Fibroblast of skin of left quadriceps (primary cell): ENCODE measurements at places on chromosomes 3 and 15.

GRCh38 chr3:36393563-36393962 is 13.3 kb downstream of the STAC start:
- no peak for DNase-seq

DNA sequence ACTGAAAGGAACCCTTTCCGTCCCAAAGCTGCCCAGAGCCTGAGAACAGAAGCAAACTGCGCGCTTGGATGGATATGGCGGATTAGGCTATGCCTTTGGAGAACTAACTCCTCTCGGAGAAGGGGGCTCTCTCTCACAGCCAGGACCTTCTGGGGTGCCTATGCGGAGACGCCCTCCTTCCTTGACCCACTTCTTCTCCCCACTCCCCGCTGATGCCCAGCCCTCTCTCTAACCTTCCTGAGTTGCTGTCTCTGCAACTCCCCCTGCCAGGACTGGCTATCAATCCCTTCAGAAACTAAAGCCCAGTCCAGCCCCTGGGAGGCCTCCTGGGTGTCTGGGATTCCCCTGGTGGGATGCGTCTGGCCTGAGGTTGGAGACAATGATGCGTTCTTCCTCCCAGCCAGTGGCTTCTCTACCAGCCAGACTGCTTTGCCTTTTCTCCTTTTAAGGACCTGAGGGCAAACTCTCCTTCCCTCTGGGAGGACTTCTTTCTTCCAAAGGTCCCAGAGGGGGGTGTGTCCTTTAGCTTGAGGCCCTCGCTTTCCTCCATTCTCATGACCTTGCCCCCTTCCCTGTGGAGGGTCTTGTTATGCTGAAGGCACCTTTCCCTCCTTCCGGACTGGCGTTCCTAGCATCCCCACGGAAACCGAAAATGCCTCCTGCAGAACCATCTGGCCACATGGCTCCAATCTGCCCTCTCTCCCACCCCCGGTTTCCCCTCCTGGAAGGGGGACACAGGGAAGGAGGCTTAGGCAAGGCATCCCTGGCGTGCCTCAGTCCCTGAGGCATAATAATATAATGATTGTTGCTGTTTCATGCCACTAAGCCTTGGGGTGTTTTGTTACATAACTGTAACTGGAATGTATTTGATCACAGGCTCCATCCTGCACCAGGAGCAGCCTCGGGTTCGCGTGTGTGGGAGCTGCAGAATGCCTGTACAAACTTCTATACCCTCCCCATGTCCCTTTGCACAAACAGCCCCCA is 63.4 kb upstream of the C15orf39 start:
- no peak for DNase-seq

- no peak for DNase-seq
Measured at GRCh38 chr15:64949383-64950186, 37.9 kb downstream of the ANKDD1A start.

DNA sequence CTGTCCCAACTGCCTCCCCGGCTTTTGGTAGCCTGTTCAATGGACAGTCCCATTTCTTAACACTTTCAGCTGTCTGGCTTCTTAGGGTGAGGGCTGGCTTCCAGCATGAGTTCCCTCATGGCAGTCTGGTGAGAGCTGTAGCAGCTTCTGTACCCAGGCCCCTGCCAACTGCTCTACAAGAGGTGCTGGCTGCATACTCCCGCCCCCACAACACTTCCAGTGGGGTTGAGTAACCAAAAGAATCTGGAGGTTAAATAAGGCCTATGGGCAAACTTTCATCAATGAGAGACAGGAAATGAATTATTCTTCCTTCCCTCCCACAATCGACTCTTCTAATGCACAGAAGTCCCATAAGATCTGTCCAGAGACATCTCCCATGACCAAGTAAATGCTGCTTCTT is 145.0 kb downstream of the NEK10 start:
- DNase-seq = no peak

DNA sequence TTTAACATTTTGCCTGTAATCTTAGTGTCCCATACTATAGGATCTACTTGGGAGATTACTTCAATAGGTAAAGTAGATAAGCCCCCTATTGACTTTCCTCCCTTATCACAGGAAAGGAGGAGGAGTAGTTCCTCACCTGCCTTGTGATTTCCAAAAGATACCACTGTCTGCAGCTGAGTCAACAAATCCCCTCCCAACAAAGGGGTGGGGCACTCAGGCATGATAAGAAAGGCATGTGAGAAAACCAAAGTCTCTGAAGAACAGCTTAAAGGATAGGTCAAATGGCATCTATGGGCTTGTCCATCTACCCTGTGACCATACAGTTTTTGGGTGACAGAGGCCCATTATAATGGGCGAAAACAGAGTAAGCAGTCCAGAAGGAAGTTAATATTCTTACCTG is 71.3 kb upstream of the WNT7A start:
- DNase-seq = no peak

- DNase-seq = no peak
Measured at GRCh38 chr3:123281406-123281805, 79.7 kb downstream of the SEC22A start.

DNA sequence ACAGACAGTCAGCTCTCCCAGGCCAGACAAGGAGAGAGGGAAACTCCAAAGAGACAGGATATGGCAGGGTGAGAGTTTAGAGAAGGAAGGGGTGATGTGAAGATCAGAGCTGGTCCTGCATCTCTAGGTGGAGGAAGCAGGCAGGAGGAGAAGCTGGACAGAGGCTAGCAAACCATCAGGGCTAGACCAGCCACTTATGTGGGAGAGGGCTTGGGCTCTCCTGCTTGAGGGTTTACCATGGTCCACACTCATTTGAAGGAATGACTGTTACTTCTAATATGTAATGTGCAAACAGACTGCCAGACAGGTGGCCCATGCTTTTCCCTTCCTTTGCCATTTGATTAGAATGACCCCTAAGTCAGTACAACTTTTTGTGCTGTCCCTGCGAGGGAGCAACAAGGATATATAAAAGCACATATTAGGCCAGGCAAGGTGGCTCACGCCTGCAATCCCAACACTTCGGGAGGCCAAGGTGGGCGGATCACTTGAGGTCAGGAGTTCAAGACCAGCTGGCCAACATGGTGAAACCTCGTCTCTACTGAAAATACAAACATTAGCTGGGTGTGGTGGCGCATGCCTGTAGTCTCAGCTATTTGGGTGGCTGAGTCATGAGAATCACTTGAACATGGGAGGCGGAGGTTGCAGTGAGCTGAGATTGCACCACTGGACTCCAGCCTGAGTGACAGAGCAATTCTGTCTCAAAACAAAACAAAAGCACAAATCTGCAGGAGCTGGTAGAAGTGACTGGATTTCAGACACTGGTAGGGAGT is 41.0 kb upstream of the MANF start:
- peak; percentile 6 for DNase-seq

DNA sequence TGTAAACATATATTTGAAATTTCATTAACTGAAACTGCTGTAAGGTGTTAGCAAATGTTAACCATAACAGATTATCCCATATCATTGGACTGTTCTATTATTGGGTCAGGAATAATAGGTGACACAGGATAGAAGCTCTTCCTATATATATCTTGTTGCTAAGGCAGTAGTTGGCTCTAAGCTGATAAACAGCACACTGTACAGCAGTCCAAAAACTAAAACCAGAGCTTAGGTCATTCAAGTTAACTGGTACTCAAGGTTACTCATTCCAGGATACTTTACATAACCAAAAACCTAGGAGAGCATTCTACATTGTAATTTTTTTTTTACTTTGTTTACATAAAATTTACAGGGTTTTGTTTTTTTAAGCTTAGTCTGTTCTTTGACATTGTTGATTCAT is 8.9 kb downstream of the DNAJC19 start:
- no peak for DNase-seq

- DNase-seq = no peak
Measured at GRCh38 chr3:133362539-133362938, 37.3 kb upstream of the BFSP2 start.

GRCh38 chr15:55588815-55589115 is 620 bp upstream of the PYGO1 start:
- DNase-seq = no peak

GRCh38 chr3:67489816-67490215 is 164.6 kb downstream of the SUCLG2 start:
- DNase-seq = no peak

- no peak for DNase-seq
Measured at GRCh38 chr15:37135225-37135624, 34.9 kb upstream of the MEIS2 start.
